SW 1271 (cell line): ENCODE measurements at places on chromosomes 7 and 10.

DNA sequence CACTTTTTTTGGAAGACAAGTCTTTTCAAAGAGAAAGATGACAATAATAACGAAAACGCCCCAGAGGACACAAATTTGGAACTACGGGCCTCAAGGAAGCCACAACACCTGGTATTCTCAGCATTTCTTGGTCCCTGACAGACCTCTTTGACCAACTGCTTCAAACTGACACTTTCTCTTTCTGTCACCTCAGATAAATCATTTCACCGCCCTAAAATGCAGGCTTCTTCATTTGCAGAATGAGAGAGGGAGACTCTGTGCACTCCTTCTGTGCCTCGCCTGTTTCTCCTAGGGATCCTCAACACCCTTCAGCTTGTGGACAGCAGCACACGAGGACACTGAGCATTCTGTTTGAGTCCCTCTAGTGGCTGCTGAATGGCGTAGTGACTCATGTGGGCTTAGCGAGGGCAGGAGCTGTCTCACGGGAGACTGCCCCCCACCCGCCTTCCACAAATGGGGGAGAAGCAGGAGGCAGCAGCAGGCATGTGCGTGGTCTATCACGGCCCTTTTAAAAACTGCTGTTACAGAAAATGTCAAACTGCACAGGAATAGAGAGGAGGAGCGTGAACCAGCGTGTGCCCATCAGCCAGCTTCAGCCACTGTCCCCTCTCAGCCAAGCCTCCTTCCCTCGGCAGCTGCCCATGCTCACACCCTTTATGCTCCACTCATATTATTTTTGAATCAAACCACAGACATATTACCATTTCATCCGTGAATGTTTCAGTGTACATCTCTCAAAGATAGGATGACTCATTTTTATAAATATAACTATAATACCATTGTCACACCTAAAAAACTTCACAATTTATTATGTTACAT, 41.4 kb downstream of the GSDME start:
- DNase-seq = no peak

GRCh38 chr10:6400331-6400730, 179.7 kb downstream of the PRKCQ start:
- DNase-seq = no peak

GRCh38 chr10:91381257-91381891, 28.8 kb upstream of the HECTD2 start:
- no peak for DNase-seq

GRCh38 chr7:82021036-82021435, 251.2 kb upstream of the HGF start:
- DNase-seq = no peak
